ENCODE measurements at places on chromosomes 11 and 22. TPM values are rescaled to one million over a fixed set of nuclear protein-coding genes. Genes with fewer than 3 reads are reported as not detected.

The MSANTD4 gene
- 4.6 TPM for polyA plus RNA-seq

DNA sequence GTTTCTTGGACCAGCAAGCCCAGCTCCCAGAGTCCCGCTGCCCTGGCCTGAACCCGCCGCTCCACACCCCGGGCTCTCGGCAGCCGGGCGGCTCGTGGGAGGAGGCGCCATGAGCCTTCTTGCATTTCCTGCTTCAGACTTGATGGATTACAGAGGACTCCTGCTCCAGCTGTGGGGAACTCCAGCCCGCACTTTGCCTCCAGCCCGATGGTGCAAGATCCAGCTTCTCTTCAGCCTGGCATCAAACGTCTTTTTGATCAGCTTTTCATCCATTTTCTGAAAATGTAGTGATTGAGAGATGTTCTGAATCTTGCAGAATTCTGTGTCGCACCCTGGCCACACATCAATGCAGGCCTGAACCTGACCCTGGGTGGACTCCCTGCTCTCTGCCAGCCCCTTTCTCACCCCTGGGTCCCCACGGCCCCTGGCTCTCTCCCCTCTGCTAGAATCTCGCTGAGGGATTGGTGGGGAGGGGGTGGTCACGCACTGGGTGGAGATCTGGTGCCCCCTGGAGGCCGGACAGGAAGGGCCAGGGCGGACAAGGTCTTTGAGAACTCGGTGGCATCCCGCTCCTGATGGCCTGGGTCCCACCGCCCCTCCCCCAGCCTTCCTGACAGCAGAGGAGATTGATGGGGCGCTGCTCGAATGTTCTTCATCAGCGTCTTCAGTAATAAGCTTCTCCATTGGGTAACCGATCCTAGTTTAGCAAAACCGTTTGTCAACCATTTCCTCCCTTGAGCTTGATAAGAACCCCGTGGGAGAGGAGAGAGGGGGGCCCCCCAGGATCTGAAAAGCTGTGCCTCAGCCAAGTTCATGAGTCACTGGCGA is 12.1 kb upstream of the NFAM1 start:
- peak; percentile 73 for DNase-seq

DNA sequence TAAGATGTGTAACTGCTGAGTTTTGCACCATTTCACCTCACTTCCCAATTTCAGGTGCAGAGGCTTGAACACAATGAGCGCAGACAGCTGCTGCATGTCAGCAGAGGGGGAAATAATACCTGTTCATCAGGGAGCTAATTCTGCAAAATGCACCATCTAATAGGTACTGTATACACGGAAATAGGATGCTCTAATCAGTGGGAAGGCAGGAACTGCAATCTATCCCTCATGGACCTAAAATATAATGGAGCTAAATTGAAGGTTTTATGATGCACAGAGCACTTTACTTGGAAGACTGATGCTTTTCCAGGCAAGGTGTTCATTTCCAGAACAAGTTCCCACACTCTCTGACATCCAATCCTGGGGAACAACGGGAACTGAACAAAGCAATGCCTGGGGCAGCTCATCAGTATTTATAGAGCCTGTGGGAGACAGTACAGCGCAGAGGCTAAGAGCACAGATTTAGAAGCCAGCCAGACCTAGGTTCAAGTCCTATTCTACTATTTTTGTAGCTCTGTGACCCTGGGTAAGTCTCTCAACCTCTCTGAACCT is 78.5 kb downstream of the TENM4 start:
- DNase-seq: no peak

- DNase-seq: peak; percentile 82
Measured at GRCh38 chr11:64340671-64341335, 799 bp downstream of the CCDC88B start.

DNA sequence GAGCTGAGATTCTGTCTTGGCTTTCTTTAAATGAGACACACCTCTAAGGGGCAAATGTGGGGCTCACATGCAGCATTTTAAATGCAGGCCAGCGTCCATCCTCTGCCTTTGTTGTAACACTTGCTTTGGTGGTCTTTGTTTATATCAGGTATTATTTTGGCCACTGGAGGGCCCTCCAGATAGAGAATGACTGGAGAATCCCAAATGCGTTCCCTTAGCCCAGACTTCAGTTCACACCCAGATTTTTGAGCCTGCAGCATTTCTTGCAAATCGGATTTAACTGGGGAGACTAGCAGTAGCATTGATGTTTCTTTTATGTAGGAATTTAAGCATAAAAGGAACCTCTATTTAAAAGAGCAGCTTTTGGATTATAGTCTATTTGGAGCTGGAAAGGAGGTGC is 200.2 kb upstream of the SORL1-AS1 start:
- no peak for DNase-seq

- no peak for DNase-seq
Measured at GRCh38 chr11:130874955-130875531, 41.2 kb downstream of the SNX19 start.

The SEC14L6 gene
- 0.18 TPM for polyA plus RNA-seq

The TBX1 gene
- polyA plus RNA-seq: not detected

Measured in liver (tissue), 10 donors.